G401 (cell line): ENCODE measurements at places on chromosomes 1 and 21. TPM values are rescaled to one million over a fixed set of nuclear protein-coding genes. Genes with fewer than 3 reads are reported as not detected.
A peak's percentile ranks its signal among the peaks of the same experiment; 100 is the strongest.

- DNase-seq, result no peak
These were observed 2.2 kb upstream of the CDC42BPA start for GRCh38 chr1:227320476-227320875.

DNA sequence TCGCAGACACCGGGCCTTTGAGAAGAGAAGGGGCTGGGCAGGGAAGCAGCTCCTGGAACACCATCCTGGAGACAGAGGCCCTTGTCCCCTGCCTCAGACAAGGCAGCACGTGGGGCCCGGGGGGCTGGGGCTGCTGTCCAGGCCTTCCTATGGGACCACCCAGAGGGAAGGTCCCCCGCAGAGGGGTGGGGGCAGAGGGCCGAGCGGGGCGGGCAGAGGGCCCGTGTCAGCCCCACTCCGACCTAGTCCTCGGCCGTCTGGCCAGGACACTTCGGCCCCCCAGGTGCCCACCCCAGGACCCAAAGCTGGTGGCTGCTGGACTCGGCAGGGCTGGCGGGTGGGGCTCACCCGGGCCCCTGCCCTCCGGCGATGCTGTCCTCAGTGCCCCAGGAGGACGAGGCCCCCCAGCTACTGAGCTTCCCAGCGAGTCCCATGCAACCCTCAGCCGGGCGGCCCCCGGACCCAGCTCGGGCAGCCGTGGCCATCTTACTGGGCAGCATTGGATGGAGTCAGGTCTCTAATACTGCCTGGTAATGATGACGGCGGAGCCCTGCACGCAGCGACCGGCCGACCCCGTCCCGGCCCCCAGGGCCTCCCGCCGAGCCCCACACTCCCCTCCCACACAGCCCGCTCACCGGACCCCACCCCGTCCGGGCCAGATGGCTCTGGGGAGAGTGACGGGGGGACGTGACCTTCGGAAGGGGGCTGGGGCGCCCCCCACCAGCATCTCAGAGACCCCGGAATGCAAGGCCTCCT, 6.9 kb upstream of the TTLL10 start:
- DNase-seq, result no peak

DNA sequence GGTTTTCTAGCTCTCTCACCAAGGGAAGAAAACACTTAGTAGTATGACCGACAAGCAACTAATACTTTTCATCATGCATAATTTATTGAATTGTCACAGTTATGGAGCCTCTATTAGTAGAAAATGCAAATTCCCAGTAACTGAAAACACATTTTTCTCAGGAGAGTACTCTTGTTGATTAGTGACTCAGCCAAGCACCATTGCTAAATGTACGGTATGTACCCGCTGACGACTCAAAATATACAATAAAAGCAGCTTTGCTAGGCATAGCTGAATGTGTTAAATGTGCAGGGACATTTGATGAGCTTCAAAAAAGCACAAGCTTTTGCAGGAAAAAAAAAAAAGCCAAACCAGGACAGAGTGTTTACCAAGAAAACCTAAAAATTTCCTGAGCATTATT, 63.9 kb downstream of the WDR64 start:
- no peak for DNase-seq

GRCh38 chr21:37521658-37522057, 155.1 kb downstream of the DYRK1A start:
- no peak for DNase-seq

GRCh38 chr1:37290718-37291117, 183.7 kb upstream of the ZC3H12A start:
- peak; percentile 6 for DNase-seq

DNA sequence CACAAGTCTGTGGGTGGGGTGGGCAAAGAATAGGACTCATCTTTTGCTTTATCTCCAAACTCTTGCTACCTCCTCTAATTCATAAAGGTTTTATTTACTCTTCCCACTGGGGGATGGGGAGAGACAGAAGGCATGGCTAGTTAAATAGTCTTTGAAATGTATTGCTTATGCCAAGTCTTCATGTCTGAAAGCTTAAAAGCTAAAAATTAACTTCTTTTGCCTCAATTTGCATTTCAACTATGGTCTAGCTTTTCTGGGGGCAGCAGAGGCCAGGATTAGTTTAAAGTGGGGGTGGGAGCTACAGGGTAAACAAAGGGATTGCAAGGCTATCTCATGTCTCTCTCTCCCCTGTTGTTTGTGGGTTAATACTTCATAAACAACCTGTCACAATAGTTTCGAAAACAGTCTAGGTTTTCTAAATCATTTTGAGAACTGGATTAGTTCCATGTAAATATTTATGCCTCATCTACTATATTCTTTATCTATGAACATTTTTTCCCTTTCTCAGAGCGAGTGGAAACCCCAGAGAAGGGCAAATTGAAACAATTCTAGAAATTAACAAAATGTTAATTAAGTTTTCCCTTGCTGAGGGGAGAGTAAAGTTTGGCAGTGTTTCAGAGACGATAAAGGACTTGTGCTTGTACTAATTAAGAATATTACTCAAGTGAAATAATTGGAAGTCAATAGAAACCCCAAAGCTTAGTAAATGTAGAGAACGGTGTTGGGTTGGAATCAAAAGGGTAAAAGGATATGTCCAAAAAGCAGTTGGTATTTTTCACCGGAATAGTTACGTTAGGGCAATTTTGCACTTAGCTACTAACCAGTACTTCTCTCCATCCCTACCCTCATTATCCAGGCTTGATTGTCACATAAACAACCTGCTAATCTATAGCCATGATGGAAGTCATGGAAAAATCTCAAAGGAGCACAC, 182.2 kb downstream of the GIPC2 start:
- no peak for DNase-seq

DNA sequence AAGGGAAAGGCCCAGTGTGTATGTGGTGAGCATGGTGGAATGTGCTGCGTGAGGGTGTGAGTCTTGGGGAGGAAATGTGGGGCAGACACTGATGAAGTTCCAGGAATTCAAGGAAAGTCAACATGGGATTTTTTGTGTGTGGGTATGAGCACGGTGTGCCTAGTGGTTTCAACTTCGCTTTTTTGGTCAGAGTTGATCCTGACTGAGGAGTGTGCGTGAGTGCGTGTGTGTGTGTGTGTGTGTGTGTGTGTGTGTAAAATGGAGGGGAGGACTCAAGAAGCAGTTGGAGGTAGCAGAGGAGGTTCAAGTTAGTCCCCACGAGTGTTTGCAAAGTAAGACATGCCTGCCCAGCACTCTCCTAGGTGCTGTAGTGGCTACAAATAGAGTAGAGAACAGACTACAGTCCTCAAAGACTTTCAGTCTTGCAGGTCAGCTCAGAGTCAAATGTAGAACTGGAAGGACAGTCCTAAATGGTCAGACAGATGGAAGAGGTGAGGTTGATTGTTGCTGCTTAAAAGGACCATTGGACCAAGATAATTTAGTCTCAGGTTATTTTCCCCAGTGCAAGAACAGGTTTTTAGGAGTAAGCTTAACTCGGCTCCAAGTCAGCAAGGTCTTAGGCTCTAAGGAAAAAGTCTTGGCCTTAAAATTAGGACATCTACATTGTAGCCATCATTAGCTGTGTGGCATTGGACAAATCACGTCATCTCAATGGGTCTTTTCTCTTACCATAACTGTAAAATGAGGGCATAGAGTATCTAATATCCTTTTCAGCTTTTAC, 25.0 kb downstream of the SLAMF1 start:
- DNase-seq, result no peak

Gene SPRR1B
- not detected in 2 replicates for total RNA-seq

Gene CFHR2
- not detected in 2 replicates for total RNA-seq

Gene WNT4
- 0.27 and 0.86 TPM in 2 replicates for total RNA-seq
